ENCODE measurements at places on chromosomes 16 and 17. TPM values are rescaled to one million over a fixed set of nuclear protein-coding genes. Genes with fewer than 3 reads are reported as not detected.

SCN4A gene
- 4.4 TPM for total RNA-seq

FXR2 gene
- total RNA-seq = 53.9 TPM

INCA1 gene
- 1.5 TPM for total RNA-seq

KAT2A gene
- total RNA-seq = 57.6 TPM

CDH1 gene
- total RNA-seq = 123 TPM

QPRT gene
- 101 TPM for total RNA-seq

FZD2 gene
- total RNA-seq = 42.1 TPM

SHCBP1 gene
- total RNA-seq = 14.5 TPM

GALR2 gene
- total RNA-seq = not detected

GLIS2 gene
- 19.0 TPM for total RNA-seq

GIT1 gene
- 45.0 TPM for total RNA-seq

GRAP gene
- not detected for total RNA-seq

PPY gene
- total RNA-seq = not detected

ATF7IP2 gene
- 22.8 TPM for total RNA-seq

PARN gene
- 41.5 TPM for total RNA-seq

MT1G gene
- total RNA-seq = not detected

SEPTIN1 gene
- total RNA-seq = 3.5 TPM

GPR139 gene
- total RNA-seq = not detected

RPTOR gene
- total RNA-seq = 31.0 TPM

SLC2A4 gene
- 2.2 TPM for total RNA-seq

KRT33B gene
- not detected for total RNA-seq

CLEC19A gene
- 3.4 TPM for total RNA-seq

HOXB1 gene
- total RNA-seq = not detected

CCDC200 gene
- not detected for total RNA-seq
